ENCODE measurements at places on chromosomes 4 and X.

DNA sequence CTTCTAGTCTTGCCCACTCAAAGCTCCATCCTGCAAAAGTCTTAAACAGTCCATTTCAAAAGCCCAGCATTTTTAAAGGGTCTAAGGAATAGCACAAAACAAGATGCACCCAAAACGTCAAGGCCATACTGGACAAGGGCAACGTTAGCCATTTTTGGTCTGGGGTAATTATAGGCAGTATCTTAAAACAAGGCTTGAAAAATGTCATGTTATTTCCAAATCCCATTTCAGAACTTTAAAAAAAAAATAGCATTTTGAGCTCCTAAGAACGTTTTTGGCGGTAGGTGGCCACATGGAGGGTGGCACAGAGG lies 584 bp upstream of the TMEM165 start:
- DNase-seq, result no peak

DNA sequence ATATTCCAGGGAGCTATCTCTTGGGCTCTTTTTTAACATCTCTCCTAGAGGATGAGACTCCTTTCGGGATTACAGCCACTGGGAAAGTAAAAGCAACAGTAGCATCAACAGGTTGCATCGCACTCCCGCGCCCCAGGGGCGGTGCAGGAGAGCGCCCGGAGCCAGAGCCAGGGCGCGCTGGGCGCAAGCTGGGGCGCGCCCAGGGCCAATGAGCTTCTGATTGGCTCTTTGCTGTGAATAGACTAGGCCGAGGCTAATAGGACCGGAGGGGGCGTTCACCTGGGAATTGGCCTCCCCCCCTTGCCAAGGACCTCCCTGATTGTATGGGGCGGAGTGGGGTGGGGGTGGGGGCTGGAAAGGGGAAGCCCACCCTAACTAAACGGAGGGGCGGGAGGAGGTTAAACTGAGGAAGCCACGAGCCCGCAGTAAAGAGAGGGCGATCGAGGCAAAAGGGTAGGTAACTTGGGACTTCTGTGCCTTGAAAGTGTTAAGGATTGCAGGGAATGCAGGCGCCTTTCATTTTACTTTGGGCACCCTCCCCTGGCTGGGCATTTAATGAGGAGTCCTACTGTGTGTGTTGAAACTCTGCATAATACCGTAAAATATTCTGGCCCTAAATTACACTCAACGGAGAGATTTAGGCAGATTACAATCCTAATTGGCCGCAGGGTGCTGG lies 1.1 kb upstream of the ATOH1 start:
- DNase-seq, result no peak

- no peak for DNase-seq
These were observed 850.4 kb upstream of the FRG1 start for GRCh38 chr4:189090174-189090814.

DNA sequence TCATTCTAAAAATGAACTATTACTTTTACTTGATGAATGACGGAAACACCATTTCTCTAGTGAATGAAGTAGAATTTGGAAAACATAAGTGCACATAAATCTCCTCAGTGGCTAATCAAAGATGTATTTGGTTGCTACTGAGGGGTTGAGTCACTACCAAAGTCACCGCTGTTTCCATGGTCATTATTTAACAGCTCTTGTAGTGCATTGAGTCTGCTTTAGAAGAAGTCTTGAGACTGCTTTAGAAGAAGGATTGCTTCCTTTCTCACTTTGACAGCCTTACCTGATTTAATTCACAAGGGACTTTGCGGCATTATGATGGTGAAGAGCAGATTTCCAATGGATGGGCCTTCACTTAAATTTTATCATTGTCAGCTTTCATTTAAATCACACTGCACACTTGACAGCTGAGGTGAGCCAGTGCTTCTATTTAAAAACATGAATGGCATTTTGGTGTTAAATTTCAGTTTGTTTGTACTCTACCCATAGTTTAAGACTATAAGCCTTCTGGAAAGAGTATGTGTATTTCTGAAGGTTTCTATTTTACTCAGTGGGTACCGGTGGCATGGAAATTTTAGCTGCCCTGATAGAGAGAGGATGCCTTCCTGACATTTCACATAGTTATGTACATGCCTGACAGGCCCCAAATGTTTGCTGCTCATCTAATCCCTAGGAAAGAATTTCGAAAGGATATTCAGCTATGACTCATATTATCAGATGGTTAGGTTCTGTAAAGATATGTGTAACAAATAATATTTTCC lies 9.5 kb downstream of the ASB5 start:
- DNase-seq, result no peak

DNA sequence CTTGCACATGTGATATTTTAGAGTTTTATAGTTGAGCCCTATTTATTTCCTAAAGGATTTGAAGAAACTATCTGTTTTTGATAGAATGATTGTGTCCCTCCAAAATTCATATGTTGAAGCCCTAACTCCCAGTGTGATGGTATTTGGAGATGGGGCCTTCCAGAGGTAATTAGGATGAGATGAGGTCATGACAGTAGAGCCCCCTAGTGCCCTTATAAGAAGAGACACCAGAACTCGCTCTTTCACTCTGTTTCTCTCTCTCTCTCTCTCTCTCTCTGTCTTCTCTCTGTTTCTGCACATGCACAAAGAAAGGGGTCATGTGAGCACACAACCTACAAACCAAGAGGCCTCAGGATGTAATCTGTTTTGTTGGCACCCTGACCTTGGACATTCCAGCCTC lies 921.9 kb upstream of the DIAPH2 start:
- DNase-seq, result no peak

GRCh38 chrX:70079870-70080269 lies 17.6 kb downstream of the OTUD6A start:
- no peak for DNase-seq

DNA sequence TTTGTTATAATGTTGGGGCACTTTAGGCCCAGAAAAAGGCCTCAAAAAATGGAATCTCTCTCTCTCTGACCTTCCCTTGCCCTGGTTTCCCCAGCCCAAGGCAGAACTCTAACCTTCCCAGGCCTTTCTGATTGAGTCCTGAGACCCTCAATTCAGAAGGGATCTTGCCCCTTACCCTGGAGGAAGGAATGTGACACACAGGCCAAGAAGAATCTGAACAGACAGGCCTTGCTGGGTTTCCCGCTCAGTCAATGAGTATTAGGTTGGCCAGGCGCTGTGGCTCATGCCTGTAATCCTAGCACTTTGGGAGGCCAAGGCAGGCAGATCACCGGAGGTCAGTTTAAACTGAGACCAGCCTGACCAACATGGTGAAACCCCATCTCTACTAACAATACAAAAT lies 27.6 kb downstream of the ELOVL6 start:
- DNase-seq, result no peak

DNA sequence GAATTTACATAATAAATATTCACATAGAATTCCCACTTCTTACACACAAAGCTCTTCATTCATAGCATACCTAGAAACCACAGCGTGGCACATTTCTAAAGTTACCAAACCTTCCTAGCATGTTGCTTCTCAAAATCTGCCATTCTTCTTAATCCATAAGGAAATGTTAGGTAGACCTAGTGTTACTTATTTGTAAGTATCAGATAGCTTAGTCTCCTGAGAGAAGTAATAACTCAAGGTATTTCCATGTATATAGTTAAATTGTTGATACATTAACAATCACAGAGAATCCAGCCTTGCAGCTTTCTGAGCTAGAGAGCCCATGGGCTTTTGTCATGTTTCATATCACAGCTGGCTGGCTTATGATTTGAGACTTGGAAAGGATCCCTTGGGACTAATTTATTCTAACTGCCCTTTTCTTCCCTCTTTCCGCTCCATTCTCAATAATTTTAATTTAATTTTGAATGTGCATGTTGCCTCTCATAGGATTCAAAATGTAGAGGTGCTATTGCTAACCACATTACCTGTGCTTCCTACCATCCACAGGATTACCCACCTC lies 17.6 kb downstream of the SH3RF1 start:
- DNase-seq, result no peak

DNA sequence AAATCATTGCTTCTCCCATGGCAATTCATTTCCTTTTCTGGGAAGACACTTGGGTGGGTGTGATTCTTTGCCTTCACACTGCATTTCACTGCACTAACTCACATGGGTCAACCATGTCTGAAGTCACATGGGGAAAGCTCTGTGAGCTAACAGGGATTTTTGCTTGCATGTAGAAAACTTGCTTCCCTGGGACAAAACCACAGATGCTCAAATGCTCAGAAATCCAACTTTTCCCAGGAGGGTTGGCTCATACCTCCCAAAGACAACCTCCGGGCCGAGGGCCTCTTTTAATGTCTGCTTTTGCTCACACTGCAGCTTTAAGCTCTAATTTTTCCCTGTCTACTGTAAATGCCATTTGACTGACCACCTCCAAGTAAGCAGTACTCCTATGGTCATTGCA lies 1695.2 kb downstream of the STIM2 start:
- no peak for DNase-seq

DNA sequence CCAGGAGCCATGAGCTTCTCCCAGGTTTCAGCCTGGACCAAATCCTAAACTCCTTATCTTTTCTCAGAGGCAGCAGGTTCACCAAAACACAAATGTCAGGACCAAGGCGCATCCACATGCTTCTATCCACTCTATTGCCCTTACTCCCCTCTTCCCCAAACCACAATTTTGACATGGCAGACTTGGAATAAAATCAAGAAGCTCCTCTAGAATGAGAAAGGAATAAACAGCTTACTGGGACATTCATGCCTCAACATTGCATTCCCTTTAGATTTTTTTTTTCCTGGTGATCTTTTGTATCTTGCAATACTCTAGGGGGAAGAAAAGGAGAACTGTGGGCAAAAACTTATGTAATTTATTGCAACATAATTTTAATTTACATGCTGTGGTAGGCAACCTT lies 119.1 kb downstream of the TSPAN5 start:
- no peak for DNase-seq
